ENCODE measurements at places on chromosomes 3 and 15.

DNA sequence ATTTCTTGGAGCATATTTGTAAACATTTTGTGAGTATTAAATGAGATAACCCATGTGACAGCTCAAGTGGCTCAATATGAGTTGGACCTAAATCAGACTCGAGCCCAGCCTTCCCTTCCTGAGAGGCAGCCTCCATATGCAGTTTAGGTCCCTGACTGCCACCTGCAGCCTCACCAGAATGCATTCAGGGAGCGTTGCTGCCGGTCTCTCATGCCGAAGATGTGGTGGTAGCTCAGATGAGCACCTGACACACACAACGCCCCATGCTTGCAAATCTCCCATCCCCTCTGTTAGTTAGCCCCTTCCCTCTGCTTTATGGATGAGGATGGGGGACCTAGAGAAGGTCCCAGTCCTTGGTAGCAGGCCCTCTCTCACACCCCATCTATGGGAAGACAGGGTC is 9.2 kb downstream of the ST6GAL1 start:
- DNase-seq, result no peak

DNA sequence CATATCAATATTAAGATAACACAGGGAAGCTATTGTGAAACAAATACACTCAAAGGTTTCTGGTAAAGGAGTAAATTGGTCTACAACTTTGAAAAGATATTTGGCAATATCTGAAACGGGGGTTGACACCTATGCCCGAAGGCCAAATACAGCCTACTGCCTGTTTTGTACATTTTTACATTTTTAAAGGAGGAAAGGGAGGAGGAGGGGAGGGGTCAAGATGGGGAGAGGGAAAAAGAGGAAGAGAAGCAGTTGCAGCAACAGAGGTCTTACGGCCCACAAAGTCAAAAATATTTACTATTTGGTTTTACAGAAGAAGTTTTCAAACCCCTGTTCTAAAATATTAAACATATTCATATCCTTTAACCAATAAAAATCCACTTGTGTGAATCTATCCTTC is 94.2 kb downstream of the FMN1 start:
- no peak for DNase-seq

GRCh38 chr3:23646184-23646920 is 159.4 kb upstream of the UBE2E1 start:
- no peak for DNase-seq

- DNase-seq, result no peak
Observed at GRCh38 chr3:158780766-158781165, 21.1 kb upstream of the MFSD1 start.

DNA sequence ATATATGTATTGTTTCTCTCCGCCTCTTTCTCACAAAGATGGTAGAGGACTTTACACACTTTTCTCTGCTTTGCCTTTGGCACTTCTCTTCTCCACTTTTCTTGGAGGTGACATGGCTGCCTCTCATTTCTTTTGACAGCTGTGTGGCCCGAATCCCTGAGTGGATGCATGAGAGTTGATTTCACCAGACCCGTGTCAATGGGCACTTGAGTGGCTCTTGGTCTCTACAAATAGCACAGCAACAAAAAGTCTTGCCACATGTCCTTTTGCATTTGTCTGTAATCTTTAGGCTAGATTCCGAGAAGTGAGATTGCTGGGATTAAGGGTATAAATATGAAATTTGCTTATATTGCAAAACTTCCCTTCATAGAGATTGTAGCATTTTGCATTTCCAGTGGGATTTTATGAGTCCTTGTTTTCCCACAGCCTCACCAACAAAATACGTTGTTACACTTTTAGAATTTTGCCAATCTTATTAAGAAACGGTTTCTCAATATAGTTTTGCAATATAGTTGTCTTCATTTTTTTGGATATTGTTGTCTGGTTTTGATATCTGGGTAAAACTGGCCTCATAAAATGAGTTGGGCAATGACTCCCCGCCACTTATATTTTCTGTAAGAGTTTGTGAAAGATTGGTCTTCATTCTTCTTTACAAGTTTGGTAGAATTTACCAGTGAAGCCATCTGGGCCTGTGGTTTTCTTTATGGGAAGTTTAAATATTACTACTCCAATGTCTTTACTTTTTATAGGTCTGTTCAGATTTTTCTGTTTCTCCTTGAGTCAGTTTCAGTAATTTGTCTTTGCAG is 5.2 kb upstream of the TRPM1 start:
- DNase-seq, result no peak

- no peak for DNase-seq
Observed at GRCh38 chr15:74383286-74383685, 15.8 kb upstream of the CYP11A1 start.

DNA sequence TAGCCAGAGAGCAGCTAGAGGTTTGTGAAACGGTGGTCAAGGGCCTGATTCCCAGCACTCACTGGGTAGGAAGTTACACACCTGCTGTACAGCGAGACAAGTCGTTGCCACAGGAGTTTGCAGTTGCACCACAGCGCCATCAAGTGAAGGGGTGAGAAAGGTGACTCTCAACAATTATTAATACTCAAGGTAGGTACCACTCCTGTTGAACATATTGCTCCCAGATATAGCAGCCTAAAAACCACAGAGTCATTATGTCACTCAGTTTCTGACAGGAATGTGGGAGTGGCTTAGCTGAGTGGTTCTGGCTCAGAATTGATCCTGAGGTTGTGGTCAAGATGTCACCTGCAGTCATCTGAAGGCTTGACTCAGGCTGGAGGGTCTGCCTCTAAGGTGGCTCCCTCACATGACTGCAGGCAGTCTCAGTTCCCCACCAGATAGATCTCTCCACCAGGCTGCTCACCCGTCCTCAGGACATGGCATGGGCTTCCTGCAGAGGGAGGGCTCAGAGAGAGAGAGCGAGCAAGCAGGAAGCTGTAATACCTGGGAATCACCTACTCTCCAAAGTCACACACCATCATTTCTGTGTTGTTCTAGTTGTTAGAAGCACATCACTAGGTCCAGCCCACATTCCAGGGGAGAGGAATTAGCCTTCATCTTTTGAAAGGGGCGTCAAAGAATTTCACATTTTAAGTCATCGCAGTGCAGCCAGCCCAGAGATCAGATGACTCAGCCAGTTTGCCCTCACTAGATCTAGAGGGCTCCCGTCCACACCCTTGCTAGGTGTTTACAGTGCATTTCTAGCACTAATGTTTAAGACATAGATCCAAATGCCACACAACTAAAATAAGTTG is 17.0 kb upstream of the ANO10 start:
- DNase-seq, result no peak

DNA sequence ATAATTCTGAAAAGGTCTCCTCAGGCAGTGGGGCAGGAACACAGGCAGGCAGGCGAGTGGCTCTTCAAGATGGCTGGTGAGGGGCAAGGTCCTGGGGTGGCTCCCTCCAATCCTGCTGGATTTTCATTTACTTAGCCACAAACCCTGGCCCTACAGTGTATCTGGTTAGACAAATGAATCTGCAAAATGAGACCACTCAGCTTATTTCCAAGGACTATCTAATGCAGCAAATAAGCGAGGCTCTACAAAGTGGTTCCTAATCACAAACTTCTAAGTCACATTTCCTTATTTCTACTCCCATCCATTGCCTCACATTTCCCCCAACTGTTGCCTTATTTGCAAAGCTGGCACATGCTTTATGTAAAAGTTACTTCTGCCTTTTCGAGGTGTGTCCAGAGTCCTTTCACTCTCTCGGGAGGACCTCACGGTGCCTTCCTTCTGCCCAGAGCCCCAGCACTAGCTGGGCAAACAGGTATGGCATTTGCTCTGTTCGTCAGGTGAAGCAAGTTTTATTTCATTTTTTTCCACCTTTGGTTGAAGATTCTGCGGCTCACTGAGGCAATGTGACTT is 40.5 kb downstream of the CCDC12 start:
- DNase-seq, result no peak

GRCh38 chr3:39413691-39414420 is 7.3 kb downstream of the RPSA start:
- DNase-seq, result no peak

- DNase-seq, result no peak
Observed at GRCh38 chr3:113783463-113783862, 36.6 kb downstream of the ATP6V1A start.

- DNase-seq, result no peak
Observed at GRCh38 chr15:41476416-41477048, 17.1 kb upstream of the ITPKA start.

- no peak for DNase-seq
Observed at GRCh38 chr15:77784361-77785292, 151.9 kb upstream of the LINGO1 start.

DNA sequence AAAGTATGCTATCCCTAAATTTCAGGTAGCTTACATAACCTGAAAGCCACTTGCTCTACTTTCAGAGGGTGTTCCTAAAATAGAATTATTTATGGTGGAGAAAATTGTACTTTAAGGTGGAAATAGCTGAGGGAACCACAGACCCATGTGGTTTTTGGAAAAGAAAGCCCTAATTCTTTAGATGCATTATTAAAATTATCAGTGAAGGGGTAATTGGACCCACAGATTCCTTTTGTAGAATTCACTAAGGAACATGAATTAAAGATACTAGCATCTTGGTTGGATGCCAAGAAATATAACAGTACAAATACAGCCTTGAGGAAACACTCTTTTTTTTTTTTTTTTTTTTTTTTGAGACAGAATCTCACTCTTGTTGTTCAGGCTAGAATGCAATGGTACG is 37.8 kb downstream of the DPPA2 start:
- DNase-seq, result no peak

- DNase-seq, result no peak
Observed at GRCh38 chr15:98888820-98889479, 118.6 kb downstream of the PGPEP1L start.

- DNase-seq, result no peak
Observed at GRCh38 chr15:66214246-66214645, 39.3 kb downstream of the MEGF11 start.

GRCh38 chr3:17629400-17629799 is 113.0 kb downstream of the TBC1D5 start:
- no peak for DNase-seq

GRCh38 chr3:63908081-63908736 is 4.0 kb downstream of the SCAANT1 start:
- no peak for DNase-seq

GRCh38 chr3:127734181-127734720 is 61.5 kb downstream of the ABTB1 start:
- DNase-seq, result no peak

DNA sequence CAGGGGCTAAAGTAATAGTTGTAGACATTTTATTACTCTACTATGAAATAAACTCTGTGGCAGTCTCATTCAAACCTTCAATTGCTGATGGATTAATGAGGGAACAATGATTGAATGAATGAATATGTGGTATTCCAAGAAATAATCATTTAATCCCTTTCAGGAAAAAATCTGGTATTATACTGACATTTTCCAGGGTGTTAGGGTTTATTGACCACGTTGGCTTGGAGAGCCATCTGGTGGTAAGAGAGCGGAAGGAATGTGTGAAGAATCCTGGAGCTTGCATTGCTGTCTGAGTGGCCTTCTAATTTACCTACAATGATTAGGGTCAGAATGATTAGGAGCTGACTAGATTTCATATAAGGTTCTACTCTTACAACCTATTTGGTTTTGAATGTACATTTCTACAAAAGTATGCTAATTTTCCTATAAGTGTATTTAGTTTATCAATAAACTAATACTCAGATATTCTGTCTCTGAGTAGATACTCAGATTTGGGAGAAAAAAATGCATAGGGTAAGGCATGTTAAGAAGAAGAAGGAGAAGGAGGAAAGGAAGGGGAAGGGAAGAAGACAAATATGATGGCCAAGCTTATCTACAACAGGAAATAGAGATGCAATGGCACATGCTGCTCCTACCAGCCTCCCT is 249.9 kb downstream of the ROBO1 start:
- no peak for DNase-seq

GRCh38 chr3:165403666-165404065 is 207.5 kb upstream of the SLITRK3 start:
- DNase-seq, result no peak

GRCh38 chr3:67765575-67765974 is 111.2 kb upstream of the SUCLG2 start:
- no peak for DNase-seq

- no peak for DNase-seq
Observed at GRCh38 chr3:67077656-67078055, 79.5 kb downstream of the KBTBD8 start.

DNA sequence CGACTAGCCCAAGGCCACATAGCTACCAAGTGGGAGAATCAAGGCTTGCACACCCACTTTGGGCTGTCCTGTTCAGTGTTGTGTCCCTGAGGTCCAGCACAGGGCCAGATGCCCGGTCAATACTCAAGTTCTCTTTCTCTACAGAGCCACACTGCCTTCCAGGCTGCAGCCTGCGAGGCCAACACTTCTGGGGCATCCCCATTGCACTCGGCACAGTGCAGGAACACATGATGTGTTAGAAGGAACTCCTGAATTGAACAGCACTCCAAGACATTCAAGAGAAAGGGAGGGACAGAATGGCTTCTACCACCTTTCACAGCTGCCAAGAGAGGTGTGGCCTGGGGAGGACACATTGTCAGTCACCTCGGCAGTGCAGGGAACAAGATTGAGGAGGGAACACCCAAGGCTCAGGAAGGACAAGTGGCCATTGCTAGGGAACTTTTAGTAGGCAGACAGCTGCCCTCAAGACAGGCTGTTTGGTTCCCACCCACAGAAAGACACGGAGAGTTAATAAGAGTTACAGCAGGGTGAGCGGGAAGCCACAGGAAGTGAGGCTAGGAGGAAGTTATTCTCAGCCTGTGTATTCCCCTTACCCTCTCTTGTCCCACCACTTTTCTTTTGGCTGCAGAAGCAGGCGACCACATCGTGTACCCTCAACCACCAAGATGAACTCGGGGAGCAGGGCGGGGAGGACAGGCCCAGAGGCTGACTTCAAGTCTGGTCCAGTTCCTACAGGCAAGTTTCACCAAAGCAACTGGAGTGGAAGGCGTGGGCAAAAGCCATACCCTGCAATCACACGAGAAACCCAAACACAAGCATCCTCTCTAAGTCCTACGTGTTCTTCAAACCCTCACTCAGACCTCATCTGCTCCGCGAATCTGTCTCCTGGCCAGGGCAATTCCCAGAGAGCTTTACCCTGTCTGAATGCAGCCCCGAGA is 69.4 kb downstream of the SRGAP3 start:
- no peak for DNase-seq

DNA sequence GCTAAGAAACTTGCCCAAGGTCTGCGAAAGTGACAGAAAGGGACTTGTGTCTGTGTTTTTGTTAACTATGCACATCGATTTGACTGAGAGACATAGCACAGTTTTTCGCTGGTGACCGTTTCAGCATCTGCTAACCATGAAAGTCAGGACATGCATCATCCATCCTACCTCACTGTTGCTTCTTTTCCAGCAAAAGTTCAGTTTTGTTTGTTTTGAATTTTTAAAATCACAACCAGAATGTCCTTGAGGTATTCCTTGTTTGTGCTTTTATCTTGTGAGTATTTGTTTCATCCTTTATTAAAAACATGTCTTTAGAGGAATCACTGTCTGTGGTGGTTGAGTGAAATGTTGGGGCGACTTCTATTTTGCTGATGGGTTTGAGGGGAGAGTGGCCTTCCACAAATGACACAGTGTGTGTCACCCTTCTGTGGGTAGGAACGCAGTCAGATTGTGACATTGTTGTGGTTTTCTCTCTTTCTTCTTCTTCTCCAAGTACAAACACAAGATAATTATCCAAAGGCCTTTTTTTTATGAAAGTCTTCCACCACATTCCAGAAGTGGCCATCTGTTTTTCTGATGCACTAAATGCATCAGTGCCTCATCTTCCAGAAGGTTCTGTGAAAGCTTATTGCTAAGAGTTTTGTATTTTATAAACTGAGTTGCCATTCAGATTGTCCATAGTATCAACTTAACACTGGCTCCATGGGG is 214.4 kb upstream of the NR2E3 start:
- no peak for DNase-seq

Data from stimulated activated CD8-positive, alpha-beta memory T cell treated with anti-CD3 and anti-CD28 coated beads, Interleukin-7, amount 100 ng/mL, for 1 hour (primary cell).